ENCODE measurements at places on chromosomes 1 and 21.

- no peak overlapping the region for H3K4me3 ChIP-seq
- no peaks in the 10 kb centered on the region for H3K36me3 ChIP-seq
- peaks cover 7% of the 10 kb centered on the region for H3K4me1 ChIP-seq
- H3K27ac ChIP-seq: no peak overlapping the region
These were observed 13.4 kb downstream of the PLA2G5 start for GRCh38 chr1:20083178-20083944.

DNA sequence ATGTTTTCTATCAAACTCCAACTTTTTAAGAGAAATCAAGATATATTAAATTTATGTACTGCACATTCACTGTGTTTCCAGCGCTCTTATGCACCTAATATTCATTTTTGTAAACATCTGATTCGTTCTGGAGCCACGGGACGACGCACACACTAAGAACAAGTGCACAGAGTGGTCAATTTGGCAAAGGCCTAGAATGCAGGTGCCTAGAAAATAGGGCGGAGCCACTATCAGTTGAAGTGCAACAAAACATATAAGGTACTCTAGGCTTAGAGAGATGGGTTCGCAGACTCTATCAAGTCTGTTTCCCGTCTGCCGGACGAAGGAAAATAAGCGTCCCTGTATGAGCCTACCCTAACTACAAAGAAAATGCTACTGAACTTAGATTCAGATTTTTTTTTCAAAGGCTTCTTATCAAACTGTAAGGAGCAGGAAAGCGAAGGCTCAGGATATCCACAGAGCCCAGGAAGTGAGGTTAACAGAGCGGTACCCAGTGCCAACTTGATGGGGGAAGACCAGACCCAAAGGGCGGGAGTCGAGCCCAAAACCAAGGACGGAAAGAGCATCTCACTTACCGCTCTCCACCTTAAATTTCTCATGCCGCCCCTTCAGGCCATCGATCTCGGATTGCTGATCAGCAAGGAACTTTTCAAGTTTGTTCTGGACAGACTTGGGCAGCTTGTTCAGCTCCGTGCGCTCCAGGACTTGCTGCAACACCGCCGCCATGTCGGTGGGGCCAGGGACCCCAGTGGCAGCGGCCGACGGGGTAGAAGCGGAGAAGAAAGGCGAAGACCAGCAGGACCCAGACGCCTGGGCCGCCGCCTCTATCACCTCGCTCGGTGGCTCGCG, 526 bp downstream of the TPR start:
- H3K36me3 ChIP-seq: peaks cover 42% of the 10 kb centered on the region
- peak; percentile 21 for DNase-seq
- peak overlapping the region; percentile 100 for H3K4me3 ChIP-seq
- H3K27ac ChIP-seq: peak overlapping the region; percentile 93

GRCh38 chr1:177480741-177481305, 310.1 kb downstream of the BRINP2 start:
- no peak overlapping the region for H3K27ac ChIP-seq
- no peak overlapping the region for H3K4me3 ChIP-seq
- H3K27me3 ChIP-seq: no peaks in the 10 kb centered on the region
- no peaks in the 10 kb centered on the region for H3K4me1 ChIP-seq
- no peaks in the 10 kb centered on the region for H3K36me3 ChIP-seq

- no peaks in the 10 kb centered on the region for H3K36me3 ChIP-seq
- no peaks in the 10 kb centered on the region for H3K4me1 ChIP-seq
- DNase-seq: peak; percentile 5
- peaks cover 5% of the 10 kb centered on the region for H3K27me3 ChIP-seq
These were observed at the start of gene AGBL4 for GRCh38 chr1:50023292-50024159. Gene AGBL4 (minus strand): TSS chr1:50023954.

DNA sequence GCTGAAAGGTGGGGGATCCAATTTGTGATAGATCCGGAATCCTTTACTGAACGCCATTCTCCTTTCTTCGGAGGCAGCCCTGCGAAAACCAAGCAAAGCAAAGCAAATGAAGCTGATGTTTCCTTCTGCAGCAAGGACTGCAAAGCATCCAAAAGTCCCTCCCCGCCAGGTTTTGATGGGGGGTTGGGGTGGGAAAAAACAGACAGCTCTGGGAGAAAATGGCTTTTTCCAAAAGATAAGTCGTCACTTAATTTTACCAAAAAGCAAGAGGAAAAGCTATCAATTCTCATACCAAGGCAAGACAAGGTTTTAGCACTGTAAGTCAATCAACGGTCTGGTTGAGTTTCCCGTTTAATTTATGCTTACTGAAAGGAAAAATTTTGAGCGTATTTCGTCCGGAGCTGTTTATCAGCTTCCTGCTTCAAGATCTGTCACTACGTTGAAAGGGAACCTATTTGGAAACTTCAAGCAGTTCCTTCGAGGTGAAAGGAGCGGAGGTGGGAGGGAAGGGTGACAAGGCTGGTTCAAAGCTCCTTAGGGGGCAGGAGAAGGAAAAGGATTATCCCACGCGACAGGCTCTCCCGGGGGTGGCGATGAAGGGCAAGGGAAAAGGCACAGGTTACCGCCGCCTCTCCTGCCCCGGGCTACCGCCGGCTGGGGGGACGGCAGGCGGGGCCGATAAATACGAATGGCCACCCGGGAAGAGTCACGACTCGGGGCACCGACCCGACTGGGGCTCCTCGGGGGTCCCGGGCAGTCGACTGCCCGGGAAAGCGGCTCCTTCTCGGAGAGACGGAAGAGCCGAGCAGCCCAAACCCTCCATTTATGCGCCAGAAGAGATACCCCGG, 750 bp downstream of the SYNJ1 start:
- peak overlapping the region; percentile 100 for H3K4me3 ChIP-seq
- peaks cover 15% of the 10 kb centered on the region for H3K36me3 ChIP-seq
- DNase-seq: peak; percentile 31
- H3K27me3 ChIP-seq: no peaks in the 10 kb centered on the region
- H3K4me1 ChIP-seq: peaks cover 38% of the 10 kb centered on the region

- no peak overlapping the region for H3K4me3 ChIP-seq
- H3K27me3 ChIP-seq: peaks cover 6% of the 10 kb centered on the region
- no peak for DNase-seq
- no peak overlapping the region for H3K27ac ChIP-seq
- H3K36me3 ChIP-seq: no peaks in the 10 kb centered on the region
These were observed 238.4 kb downstream of the TNR start for GRCh38 chr1:175504875-175505555.

GRCh38 chr1:180888870-180889269, 23.8 kb upstream of the KIAA1614 start:
- H3K27ac ChIP-seq: no peak overlapping the region
- no peaks in the 10 kb centered on the region for H3K27me3 ChIP-seq
- no peaks in the 10 kb centered on the region for H3K36me3 ChIP-seq
- DNase-seq: no peak

DNA sequence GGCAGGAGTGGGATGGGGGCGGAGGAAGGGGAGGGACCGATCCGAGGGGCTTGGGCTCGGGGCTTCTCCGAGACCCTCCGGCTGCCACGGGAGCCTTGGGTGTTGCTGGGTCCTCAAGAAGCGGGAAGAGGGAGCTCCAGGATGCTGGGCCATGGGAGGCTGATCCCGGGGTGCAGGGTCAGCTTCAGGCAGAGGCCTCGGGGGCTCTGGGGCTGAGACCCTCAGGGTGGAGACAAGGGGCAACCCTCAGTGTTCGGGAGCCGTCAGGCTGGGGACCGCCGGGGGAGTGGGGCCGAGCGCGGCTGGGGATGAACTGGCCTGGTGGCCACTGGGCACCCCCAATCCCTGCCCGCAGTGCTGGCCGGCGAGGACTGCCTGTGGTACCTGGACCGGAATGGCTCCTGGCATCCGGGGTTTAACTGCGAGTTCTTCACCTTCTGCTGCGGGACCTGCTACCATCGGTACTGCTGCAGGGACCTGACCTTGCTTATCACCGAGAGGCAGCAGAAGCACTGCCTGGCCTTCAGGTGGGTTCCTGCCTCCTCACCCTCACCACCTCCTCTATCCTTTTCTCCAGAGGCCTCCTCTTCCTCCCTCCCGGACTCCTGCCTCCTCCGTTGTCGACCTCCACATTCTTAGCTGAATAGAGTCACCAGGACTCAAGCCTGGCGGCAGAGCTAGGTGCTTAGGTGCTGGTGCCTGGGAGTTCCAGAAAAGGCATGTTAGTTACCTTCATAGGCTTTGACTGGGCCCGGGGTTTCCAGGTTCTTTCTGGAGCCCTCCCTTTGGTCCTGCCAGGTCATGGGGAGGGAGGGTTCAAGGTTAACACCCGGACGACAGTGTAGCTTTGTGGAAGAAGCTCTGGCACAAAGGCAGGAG, 631 bp downstream of the SHISA4 start:
- H3K4me1 ChIP-seq: no peaks in the 10 kb centered on the region
- H3K27ac ChIP-seq: no peak overlapping the region
- peak overlapping the region; percentile 49 for H3K4me3 ChIP-seq

DNA sequence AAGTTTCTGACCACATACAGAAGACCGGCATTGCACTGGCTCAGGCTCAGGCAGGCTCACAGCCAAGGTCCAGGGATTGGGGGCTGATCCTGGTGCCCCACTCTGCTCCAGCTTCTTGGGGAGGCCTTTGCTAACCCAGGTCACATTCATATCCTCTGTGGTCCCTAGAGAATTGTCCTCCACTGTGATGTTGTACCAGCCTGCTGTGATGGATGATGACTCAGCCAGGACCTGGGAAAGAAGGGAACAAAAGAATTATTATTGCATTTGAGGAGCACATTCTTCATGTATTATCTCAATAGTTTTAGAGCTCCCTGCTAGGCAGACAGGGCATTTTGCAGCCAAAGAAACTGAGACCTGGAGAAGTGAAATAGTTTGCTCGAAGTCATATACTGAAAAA, 114.3 kb upstream of the ETV3 start:
- peaks cover 2% of the 10 kb centered on the region for H3K27me3 ChIP-seq
- no peak overlapping the region for H3K27ac ChIP-seq
- H3K4me1 ChIP-seq: no peaks in the 10 kb centered on the region
- no peak for DNase-seq
- H3K36me3 ChIP-seq: no peaks in the 10 kb centered on the region

GRCh38 chr1:205983925-205984725, 19.1 kb downstream of the RAB7B start:
- H3K27ac ChIP-seq: no peak overlapping the region
- no peak overlapping the region for H3K4me3 ChIP-seq
- no peaks in the 10 kb centered on the region for H3K36me3 ChIP-seq
- no peaks in the 10 kb centered on the region for H3K27me3 ChIP-seq

DNA sequence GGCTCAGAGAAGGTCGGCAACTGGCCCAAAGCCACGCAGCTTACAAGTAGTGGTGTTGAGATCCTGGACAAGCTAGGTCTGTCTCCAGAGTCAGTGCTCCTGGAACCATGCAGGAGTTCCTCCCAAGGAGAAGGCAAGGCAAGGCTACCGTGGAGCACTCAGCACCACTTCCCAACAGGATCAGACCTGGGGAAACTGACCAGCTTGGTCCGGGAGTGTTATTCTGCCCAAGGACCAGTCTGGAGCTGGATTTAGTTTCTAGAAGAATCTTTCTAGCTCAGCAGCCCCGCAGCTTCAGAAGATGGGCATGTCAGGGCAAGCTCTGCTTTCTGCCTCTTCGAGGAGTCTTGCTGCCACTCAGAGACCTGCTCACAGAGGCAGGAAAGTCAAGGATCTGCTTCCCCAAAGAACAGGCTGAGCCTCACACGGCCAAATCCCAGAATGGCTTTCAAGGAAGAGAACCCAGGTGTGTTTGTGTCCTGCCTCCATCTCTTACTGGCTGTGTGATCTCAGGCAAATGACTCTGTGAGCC, 302.8 kb downstream of the MATN1 start:
- no peaks in the 10 kb centered on the region for H3K27me3 ChIP-seq
- no peaks in the 10 kb centered on the region for H3K4me1 ChIP-seq
- no peak overlapping the region for H3K4me3 ChIP-seq
- no peak for DNase-seq
- no peaks in the 10 kb centered on the region for H3K36me3 ChIP-seq

DNA sequence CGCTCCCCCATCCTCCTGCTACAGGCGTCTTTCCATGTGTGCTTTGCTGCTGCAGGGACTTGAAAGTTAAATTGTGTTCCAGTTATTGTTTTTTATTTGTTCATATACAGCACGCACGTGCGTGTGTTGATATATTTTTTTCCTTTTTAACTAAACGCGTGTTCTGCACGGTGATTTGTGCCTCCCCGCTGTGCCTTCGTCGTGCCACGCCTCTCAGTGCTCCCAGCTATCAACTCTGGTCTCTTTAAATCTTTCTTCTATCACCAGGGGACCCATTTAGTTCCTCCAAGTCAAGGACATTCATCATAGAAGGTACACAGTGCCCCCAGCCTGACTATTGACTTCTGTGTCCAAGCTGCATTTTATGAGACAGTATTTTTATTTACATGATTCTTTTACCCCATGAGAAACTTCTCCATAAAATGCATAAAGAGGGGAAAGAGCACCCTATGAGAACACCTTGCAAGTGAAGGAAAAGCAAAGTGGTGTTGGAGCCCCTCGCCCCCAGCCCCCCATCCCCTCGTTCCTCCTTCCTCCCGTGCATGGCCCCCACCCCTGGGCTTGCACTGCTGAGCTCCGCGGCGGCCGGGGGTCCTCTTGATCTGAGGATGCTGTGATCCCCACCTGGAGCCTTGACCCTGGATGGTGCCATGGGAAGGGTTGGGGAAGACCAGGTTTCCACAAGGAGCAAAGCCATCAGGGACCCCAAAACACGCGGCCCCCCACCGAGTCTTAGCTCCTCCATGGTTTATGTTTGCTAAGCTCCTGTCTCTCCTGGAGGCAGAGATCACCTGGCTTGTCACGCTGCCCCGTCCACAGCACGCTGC, 45.5 kb downstream of the KCNAB2 start:
- H3K36me3 ChIP-seq: peaks cover 39% of the 10 kb centered on the region
- H3K4me3 ChIP-seq: no peak overlapping the region
- no peaks in the 10 kb centered on the region for H3K4me1 ChIP-seq
- no peak for DNase-seq
- H3K27ac ChIP-seq: peak overlapping the region; percentile 6
- H3K27me3 ChIP-seq: no peaks in the 10 kb centered on the region

DNA sequence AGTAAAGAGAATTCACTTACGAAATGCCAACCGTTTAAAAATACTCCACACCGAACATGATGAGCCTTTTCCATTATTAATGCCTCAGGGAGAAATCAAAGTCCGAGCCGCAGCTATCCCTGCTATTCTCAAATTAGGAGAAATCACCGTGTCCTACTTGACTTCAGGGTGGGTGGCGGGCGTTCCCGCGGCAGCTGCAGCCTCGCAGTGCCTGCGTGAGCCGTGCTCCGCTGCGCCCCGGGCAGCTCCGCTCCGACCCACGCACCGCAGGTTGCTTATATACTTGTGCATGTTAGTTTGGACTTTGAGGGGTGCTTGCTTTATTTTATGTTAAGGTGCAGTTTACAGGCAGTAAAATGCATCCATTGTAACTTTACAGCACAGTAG, 35.6 kb upstream of the PCBP3 start:
- no peak overlapping the region for H3K4me3 ChIP-seq
- H3K27me3 ChIP-seq: peaks cover 14% of the 10 kb centered on the region
- H3K4me1 ChIP-seq: peaks cover 2% of the 10 kb centered on the region
